ENCODE measurements at places on chromosomes 13 and 19. TPM values are rescaled to one million over a fixed set of nuclear protein-coding genes. Genes with fewer than 3 reads are reported as not detected.

DNA sequence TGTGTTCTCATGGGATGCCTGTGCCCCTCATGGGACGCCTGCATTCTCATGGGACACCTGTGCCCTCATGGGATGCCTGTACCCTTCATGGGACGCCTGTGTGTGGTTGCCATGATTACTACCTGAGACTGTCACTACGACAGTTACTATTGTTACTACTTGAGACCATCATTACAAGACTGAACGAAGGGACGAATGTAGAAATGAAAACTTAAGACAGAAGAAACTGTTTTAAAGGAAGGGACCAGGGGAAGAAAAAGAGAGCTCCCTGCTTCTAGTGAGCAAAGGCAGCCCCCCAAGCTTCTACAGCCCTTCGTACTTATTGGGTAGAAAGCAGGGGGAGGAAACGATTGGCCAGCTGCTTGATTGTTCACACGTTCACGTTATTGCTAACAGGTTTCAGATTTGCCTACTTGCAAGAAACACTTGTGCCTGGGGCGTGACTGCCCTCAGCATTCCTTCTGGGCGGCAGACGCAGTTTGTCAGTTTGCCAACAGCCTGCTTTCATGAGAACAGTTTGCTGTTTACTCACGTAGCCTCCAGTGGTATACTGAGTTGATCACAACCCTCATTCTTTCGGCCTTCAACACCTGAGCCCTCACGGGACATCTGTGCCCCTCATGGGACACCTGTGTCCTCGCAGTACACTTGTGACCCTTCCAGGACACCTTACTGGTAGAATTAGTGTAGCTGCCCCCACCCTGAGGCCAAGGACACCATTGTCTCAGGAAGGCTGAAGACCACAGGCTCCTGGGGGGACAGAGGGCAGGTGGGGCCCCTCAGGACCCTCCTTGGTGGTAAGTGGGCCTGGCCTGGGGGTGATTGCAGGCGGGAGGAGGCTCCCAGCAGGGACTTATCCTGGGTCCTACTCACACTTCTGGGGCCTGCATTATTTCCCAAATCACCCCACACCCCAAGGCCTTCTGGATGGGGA is 2.5 kb upstream of the S1PR4 start:
- H3K36me3 ChIP-seq: no peaks in the 10 kb centered on the region
- no peak overlapping the region for H3K27ac ChIP-seq
- no peaks in the 10 kb centered on the region for H3K27me3 ChIP-seq
- H3K4me1 ChIP-seq: no peaks in the 10 kb centered on the region
- peak; percentile 80 for DNase-seq

DNA sequence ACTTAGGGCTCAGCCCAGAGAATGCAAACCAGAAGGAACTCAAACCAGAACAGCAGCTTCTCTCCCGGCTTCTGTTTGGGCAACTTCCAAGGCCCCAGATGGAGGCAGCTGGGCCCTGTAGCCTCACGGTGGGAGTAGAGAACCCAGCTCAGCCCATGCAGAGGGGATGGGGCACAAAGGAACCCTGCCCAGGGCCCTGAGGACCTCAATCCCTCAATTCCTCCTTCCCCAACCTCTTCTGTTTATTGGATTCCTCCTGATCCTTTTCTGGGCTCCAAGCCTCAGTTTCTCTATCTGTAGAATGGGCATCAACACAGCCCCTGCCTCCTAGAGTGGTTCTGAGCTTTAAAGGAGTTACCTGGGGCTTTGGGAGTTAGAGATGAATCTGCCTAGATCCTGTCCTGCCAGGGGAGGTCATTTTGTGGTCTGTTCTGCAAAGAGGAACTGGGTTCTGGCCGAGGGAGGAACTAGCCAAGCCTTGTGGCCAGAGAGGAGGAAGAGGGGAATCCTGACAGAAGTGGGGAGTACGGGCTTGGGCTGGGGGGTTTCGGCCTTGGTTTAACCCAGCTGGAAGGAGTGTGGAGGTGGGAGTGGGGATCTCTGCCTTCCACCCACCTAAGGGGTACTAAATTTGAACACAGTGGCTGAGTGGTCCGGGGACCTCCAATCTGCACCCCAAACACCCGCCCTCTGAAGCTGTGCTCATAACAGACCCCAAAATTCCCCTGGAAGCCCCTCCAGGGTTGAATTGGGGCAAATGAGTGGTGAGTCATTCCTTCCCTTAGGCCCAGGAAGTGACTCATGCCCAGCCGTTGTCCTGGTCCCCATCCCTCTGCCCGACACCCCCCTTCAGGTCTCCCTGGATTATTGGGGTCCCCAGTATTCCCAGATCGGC is 2.7 kb downstream of the ADGRE5 start:
- peak overlapping the region; percentile 95 for H3K27ac ChIP-seq
- H3K36me3 ChIP-seq: peaks cover 3% of the 10 kb centered on the region
- peak overlapping the region; percentile 24 for H3K4me3 ChIP-seq
- peaks cover 11% of the 10 kb centered on the region for H3K4me1 ChIP-seq

GRCh38 chr19:18086590-18087138 is at the start of gene IL12RB1:
IL12RB1 (minus strand) TSS chr19:18086934; CDS start chr19:18086823, 111 bp downstream.
- no peak for DNase-seq
- H3K27ac ChIP-seq: no peak within 1 kb of the TSS
- H3K4me1 ChIP-seq: no peaks in the 10 kb centered on the region
- no peaks in the 10 kb centered on the region for H3K36me3 ChIP-seq
- H3K27me3 ChIP-seq: no peaks in the 10 kb centered on the region
- H3K4me3 ChIP-seq: no peak within 1 kb of the TSS

DNA sequence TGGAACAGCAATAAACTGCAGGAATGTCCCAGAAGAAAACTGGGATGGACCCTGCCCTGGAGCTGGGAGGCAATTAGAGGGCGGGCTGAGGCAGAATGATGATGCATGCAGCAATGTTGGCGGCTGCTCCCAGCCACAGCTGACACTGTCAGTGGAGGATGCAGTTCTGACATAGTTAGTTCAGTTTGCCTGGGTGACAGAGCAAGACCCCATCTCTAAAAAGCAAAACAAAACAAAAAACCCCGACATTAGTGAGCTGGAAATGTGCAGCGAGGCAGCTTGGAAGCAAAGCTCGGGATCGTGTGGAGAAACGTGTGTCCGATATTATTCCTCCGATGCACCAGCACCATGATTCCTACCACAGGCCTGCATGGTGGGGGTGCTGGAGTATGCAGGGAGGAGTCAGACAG is 110.1 kb upstream of the UQCRFS1 start:
- H3K4me3 ChIP-seq: no peak overlapping the region
- no peaks in the 10 kb centered on the region for H3K4me1 ChIP-seq

The AXL gene
- total RNA-seq: 53.0 TPM

The SARS2 gene
- 31.1 TPM for total RNA-seq

- DNase-seq: no peak
- no peak overlapping the region for H3K4me3 ChIP-seq
Observed at GRCh38 chr13:40026174-40026585, 370.7 kb downstream of the COG6 start.

DNA sequence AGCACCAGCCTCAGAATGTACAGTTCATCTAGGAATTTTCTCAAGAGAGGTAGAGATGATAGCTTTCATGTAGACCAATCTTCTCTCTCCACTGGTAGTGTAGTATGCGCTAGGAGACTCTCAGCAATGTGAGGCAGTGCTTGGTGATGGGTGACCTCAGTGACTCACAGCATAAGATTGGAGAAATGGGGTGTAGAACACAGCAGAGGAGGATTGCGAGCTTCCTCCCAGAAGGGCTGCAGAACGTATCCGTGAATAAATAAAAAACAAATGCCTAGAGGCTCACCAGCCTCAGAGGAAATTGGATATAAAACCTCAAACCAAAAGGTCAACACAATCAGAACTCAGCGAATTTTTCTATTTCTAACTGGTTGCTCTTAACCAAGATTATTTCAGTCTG is 182.9 kb upstream of the RXFP2 start:
- H3K4me1 ChIP-seq: no peaks in the 10 kb centered on the region
- no peak overlapping the region for H3K4me3 ChIP-seq
- H3K36me3 ChIP-seq: no peaks in the 10 kb centered on the region
- no peaks in the 10 kb centered on the region for H3K27me3 ChIP-seq

- peak overlapping the region; percentile 65 for H3K4me3 ChIP-seq
- H3K27ac ChIP-seq: peak overlapping the region; percentile 21
- H3K27me3 ChIP-seq: no peaks in the 10 kb centered on the region
- peaks cover 7% of the 10 kb centered on the region for H3K4me1 ChIP-seq
- H3K36me3 ChIP-seq: no peaks in the 10 kb centered on the region
Observed at GRCh38 chr19:9406798-9407352, 28.5 kb downstream of the ZNF266 start.

The GARIN5A gene
- total RNA-seq: 2.7 TPM

- no peak overlapping the region for H3K4me3 ChIP-seq
- H3K4me1 ChIP-seq: peaks cover 15% of the 10 kb centered on the region
- H3K36me3 ChIP-seq: peaks cover 78% of the 10 kb centered on the region
- H3K27ac ChIP-seq: no peak overlapping the region
- H3K27me3 ChIP-seq: no peaks in the 10 kb centered on the region
Observed at GRCh38 chr19:38842439-38843174, 7.2 kb downstream of the HNRNPL start.

DNA sequence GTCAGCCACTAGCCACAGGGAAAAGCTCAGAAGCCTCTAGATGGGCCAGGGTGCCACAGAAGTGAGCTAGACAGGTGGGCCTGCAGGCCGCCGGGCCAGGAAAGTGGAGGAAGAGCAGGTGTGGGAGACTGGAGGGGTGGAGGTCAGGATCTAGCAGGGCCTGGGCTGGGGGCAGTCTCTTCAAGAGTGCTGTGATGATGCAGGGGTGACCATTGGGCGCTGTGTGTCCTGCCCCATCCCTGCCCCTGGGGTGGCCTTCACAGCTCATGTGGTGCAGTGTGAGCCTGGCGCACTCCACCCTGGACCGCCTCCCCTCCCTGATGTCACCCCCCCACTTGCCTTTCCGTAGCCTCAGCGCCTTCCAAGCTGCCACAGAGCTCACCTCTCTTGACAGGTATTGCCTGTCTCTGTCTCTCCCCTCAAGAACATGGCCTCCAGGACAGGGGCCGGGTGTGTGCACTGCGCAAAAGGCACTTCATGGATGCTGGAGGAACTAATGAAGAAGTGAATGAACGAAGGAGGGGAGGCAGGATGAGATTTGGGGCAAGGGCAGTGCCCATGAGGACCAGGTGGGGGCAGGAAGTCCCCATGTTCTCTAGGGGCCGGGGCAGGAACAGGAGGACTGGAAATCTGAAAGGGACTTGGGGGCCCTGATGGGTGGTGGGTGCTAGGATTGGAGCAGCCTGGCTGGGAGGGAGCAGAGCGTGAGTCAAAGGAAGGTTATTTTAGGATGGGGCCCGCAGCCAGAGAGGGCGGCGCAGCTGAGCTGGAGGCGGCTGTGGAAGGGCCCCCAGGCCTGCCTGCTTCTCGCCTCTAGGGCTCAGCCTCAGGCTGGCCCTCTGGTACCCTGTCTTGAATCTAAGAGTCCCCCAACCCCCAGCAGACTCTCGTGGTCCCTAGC is 6.6 kb downstream of the SSBP4 start:
- H3K27me3 ChIP-seq: no peaks in the 10 kb centered on the region
- peaks cover 16% of the 10 kb centered on the region for H3K4me1 ChIP-seq
- H3K4me3 ChIP-seq: no peak overlapping the region
- DNase-seq: no peak

The ZNF681 gene
- total RNA-seq: 2.1 TPM

The PARP4 gene
- 61.1 TPM for total RNA-seq

DNA sequence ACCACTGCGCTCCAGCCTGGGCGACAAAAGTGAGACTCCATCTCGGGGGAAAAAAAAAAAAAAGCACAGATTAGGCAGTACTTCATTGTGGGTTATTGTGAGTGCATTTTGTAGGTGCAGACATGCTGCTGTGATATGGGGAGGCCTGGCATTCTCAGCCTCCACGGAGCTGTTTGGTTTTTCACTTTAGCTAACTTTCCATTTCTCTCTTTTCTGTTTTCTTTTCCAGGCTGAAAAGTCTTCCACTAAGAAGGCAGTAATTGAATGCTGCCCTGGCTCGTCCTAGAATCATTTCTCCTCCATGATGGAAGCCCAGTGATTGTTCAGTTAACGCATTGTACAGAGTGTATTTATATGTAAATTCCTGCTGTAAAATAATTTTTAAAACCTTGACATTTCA is 2.0 kb upstream of the WDR88 start:
- peaks cover 4% of the 10 kb centered on the region for H3K27me3 ChIP-seq
- no peak overlapping the region for H3K4me3 ChIP-seq
- no peak overlapping the region for H3K27ac ChIP-seq
- no peak for DNase-seq
